ENCODE measurements at places on chromosomes 11 and 22.

DNA sequence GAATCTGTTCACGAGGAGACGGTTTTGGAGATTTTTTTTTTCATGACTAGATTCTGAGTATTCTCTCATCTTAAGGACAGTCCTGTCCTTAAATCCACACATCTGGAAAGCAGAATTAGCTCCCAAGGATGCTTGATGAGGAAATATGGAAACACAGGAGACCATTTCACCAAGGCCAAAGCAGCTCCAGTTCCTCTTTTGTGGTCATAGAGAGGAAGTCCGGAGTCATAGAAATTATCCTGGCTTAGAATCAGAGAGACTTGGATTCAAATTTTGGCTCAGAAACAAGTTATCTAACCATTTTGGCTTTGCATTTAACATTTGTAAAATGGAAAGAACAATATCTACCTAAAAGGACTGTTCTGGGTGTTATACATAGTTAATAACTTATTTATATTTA lies 7.3 kb upstream of the TEAD1 start:
- DNase-seq = no peak

GRCh38 chr11:35380603-35381002 lies 38.8 kb downstream of the SLC1A2 start:
- no peak for DNase-seq

DNA sequence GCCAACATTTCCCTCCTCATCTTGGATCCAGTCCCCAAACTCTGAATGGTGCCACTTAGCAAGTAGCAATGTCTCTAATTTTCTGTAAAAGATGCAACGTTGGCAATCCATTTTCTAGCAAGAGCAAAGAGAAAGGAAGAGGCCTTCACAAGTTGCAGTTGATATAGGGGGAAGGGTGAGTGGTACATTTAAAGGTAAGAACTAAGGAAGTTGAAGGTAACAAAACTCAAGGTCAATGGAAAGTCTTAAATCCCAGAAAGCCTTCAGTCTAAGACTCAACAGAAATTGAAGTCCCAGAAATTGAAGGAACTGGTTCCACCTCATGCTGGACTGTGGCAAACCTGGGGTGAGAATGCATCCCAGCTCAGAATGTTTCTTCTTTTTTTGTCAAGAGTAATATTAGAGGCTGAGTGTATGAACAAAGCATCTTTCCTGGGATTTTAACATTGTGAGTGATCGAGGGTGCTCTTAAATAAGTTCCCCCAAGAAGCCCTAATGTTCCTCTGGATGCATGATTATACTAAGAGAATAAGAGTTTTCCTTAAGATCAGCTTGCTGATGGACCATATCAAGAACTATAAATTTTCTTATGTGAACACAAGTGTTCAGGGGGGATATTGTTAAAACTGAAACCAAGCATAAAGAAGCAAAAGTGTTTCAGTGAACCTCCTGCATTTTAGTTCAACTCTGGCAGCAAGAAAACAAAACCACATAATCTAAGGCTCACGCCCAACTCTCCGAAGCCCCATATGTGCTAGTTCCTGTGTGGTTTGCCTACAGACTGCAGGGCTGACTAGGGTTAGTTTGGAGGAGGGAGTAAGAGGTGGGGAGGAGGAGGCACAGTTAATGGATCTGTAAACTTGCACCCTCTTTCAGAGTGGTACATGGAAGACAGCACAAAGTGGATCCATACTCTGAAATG lies at the start of gene GRAP2:
Gene GRAP2 (plus strand): TSS at position 779 of the 922 bp plus-strand sequence. CDS start 46,023 bp downstream, outside the sequence.
- DNase-seq = no peak

DNA sequence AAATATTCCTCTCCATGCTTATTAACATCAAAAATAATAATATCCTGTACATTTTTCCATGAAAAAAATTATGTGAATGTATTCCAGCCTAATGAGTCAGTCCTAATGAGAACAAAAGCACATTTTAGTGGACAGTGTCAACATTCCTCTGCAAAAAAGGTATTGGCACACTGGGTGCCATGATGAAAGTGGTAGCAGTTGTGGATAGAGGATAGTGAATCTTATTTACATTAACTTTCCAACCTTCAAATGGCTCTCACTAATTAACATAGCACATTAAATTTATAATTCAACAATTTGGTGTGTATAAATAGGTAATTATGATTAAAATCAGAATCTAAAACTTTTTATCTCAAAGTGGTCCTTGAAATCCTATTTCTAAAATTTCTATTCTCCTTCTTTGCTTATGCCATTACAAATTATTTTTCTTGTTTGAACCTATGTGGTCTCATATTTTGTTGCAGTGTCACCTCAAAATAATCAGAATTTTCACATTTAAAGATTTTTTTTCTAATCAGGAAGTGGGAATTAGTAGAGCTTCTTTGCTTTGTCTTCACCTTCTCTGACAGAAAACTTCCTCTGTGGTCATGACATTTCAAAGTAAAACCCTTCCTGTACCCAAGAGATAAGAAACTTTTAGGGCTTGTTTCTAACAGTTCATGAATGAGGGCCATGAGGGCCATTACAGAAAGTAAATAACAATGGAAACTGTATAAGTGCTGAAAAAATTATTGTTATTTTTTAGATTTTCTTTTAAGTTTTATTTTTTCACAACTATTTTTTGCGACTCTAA lies 18.7 kb downstream of the SOX6 start:
- DNase-seq = no peak

Measured in HCEC 1CT (cell line).